NCI-H460 (cell line): ENCODE measurements at places on chromosomes 13 and 19. TPM values are rescaled to one million over a fixed set of nuclear protein-coding genes. Genes with fewer than 3 reads are reported as not detected.

GSX1 gene
- not detected in 2 replicates for total RNA-seq

CPB2 gene
- not detected in 2 replicates for total RNA-seq

IFT88 gene
- total RNA-seq = 20.6 and 21.9 TPM in 2 replicates

DNA sequence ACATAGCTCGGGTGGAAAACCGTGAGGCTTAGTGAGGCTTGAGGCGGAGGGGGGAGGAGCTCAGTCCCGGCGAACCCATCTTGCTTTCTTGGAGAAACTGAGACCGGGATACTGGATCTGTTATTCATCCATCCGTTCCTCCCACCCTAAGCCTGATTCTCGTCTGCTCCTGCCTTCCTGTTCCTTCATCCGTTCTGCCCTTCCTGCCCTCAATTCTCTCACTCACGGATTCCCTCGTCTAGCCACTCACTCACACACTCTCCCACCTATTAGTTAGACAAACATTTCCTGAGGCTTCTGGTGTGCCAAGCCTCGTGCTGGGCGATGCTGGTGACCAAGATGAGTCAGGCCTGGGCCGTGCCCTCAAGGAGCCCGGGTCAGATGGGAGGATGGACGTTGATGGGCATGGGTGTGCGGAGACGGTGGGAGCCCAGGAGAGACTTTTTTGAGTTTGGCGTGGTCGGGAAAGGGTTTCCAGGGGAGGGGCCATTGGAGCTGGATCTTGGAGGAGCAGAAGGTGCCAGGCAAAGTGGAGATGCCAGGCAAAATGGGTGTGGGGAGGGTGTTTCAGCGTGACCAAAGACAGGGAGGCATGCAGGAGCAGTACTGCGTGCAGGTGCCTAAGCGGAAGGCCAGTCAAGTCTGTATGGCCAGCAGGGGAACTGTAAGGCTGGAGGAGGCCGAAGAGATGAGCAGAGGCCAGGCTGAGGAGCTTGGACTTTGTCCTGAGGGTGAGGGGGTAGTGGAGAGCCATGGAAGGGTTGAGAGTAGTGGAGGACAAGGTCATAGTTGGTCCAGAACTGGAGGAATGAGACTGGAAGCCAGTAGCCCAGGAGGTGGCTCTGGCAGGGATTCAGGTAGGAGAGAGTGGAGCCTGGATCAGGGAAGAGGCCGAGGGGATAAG, 7.4 kb upstream of the CNFN start:
- no peak for DNase-seq

GRCh38 chr19:12064590-12065538, at the start of gene ZNF844:
Gene ZNF844, plus strand, starts transcription at chr19:12064731. Its CDS starts 143 bp downstream, at chr19:12064874.
- no peak for DNase-seq

- peak; percentile 51 for DNase-seq
These were observed 21.0 kb downstream of the ZNF114 start for GRCh38 chr19:48290771-48291488.

GRCh38 chr13:73664851-73665250, 469.4 kb downstream of the KLF12 start:
- DNase-seq = no peak

GRCh38 chr13:79679334-79679733, 198.4 kb downstream of the NDFIP2 start:
- DNase-seq = peak; percentile 56
